ENCODE measurements at places on chromosomes 1 and 21. TPM values are rescaled to one million over a fixed set of nuclear protein-coding genes. Genes with fewer than 3 reads are reported as not detected.

GRCh38 chr1:90550626-90551406 is 166.3 kb downstream of the BARHL2 start:
- no peak for DNase-seq

GRCh38 chr1:45769261-45769932 is 18.9 kb upstream of the IPP start:
- DNase-seq = no peak

- no peak for DNase-seq
These were observed 652.9 kb downstream of the PLA2G4A start for GRCh38 chr1:187481581-187482148.

DNA sequence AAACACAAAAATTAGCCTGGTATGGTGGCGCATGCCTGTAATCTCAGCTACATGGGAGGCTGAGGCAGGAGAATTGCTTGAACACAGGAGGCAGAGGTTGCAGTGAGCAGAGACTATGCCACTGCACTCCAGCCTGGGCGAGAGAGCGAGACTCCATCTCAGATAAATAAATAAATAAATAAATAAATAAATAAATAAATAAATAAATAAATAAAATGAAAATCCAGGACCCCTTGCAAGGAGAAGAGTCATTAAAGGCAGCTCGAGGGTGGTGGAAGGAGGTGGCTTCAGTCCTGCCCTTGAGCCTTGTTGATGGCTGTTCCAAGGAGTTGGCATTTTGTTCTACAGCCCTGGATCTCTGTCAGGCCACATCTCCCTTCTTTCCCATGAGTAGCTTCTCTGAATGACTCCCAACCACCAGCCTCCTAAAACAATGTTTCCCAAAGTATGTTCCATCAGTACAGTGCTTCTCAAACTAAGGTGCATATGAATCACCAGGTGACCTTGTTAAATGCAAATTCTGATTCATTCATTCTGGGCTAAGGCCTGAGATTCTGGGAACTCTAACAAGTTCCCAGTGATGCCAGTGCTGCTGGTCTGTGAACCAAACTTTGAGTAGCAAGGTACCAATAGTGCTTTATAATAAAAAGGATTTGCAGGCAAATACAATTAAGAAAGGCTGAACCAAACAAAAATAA is 99.0 kb downstream of the KCNN3 start:
- DNase-seq = no peak

DNA sequence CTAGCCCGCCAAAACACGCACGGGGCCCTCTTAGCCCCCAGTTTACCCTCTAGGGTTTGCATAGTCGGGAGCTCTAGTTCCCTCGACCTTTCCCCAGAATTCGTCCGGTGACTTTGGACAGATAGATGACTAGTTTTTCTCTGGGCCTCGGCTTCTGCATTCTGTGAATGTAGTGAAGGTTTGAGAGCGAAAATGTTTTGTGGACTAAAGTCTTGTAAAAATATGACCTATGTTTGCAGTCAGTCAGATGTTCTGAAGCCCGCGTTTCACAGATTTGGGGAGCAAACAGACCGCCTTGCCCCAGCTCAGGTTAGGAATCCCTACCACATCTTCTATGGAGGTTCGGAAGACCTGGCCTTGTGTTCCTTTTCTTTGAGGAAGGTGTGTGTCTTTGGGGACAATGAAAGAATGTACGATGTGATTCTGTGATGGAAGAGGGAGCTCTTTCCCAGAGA is 401 bp downstream of the UQCRH start:
- DNase-seq = no peak

GRCh38 chr1:12296016-12296415 is 66.2 kb downstream of the VPS13D start:
- DNase-seq = no peak

GRCh38 chr1:109290998-109291397 is 8.1 kb upstream of the PSRC1 start:
- no peak for DNase-seq

DNA sequence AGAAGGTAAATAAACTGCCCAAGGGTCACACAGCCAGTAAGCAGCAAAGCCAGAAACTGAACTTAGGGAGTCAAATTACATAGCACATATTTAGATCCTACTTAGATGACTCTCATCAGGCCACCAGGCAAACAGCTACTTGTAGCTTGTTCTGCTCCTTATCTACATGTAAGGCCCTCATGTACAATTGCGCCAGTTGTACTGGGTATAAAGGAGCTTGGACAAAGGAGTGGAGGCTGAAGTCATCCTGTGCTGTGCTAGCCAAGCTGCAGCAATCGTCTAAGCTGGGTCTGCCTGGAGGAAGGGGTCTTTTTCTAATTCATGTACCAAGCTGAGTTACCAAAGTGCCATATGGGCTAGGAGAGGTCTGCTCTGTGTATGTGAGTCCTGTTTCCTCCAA is 12.8 kb downstream of the ETNK2 start:
- no peak for DNase-seq

- DNase-seq = no peak
These were observed 18.1 kb downstream of the GALNT2 start for GRCh38 chr1:230085178-230085515.

GRCh38 chr1:205942631-205943159 is 561 bp downstream of the SLC26A9 start:
- no peak for DNase-seq

DNA sequence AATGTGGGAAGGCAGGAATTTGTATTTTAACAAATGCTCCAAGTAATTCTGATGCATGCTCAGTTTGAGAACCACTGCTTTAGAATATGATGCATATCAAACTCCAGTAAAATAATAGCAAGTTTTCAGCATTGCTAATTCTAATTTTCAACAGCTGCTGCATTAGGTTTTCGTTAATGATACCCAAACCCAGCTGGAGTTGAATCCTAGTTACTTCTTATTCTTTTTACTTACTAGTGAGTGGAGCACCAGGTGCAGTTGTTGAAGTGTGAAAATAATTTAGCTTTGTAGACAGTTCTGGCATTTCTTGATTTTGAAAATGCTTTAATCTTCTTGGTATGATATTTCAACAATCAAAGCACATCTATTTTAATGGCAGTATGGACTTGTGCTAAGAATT is 138.5 kb downstream of the HS2ST1 start:
- no peak for DNase-seq

DNA sequence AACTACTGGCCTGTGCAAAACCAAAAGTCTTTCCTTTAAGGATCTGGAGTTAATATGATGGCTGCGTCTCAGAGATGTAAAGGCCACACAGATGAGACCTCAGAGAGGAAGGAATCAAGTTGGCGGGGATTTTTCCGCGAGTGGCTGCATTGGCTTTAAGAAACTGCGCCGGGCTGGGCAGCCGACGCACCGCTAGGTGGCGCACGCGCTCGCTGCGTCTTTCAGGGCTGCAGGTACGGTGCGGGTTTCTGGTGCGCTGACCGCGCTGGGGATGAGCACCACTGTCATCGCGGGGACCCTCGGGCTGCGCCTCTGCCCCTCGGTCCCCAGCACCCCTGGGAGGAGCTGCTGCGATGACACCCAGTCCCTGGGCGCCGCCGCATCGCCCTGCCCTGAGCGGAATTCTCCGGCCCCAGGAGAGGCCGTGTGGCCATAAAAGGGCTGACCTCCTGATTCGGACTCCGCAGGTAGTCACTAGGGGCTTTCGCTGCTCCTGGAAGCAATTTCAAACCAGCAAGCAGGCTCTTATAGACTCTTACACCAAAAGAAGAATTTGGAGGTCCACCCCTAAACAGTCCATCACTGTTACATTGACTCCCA is 241.0 kb downstream of the KCNJ6 start:
- peak; percentile 43 for DNase-seq

- DNase-seq = peak; percentile 31
These were observed 26.2 kb downstream of the EXTL2 start for GRCh38 chr1:100868364-100868995.

GRCh38 chr1:151710187-151710840 is 6.3 kb downstream of the CELF3 start:
- no peak for DNase-seq

- DNase-seq = no peak
These were observed 13.6 kb downstream of the MTF1 start for GRCh38 chr1:37845786-37846185.

- no peak for DNase-seq
These were observed 58.5 kb upstream of the FGGY start for GRCh38 chr1:59238333-59238934.

DNA sequence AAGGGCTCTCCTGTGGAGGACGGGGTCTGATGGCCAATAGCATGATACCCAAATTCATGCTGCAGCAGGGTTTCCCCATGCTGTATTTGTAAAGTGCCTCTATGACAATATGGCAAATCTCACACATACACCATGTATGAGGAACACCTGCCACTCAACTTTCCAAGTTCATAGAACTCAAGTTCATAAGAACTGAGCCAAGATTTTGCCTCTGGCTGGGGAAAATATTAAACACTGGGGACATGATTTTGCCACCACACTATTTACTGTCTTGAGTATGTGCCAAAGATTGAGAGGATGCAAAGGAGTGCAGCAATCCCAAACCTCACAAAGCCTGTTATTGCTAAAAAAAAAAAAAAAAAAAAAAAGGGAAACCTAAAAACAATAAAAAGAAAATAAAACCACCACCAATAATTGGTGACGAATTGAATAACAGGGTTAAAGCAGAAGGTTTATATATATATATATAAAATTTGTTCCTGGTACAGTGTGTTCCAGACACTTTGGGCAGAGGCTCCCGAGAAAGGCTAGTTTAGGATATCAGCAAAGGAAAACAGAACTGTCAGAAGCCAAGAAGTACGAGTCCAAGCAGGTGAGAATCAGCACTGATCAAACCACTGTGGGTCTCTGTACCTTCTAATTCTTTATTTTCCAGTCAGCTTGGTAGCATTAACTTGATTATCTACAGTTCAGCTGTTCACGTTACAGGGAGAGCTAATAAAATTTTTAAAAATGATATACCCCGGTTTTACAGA is 24.3 kb downstream of the ZBTB21 start:
- no peak for DNase-seq

DNA sequence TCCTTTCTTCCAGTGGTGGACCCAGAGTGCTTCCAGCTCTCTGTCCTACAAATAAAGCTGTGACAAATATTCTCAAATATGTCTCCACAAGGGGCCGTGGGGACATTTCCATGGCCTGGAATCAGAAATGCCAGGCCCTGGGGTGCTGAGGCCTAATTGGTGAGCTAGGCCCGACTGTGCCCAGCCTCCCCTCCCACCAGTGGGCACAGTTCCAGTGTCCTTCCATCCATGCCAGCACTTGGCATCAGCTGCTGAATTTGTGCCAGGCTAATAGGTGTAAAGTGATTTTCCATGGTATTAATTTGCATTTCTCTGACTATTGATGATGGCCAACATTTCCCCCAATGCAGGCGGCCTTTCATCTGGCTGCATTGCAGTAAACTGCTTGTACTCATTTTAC is 48.5 kb upstream of the B3GALT5 start:
- DNase-seq = no peak

- DNase-seq = no peak
These were observed 29.8 kb downstream of the SHISAL2A start for GRCh38 chr1:52662645-52663313.

- DNase-seq = no peak
These were observed 13.8 kb downstream of the RASSF5 start for GRCh38 chr1:206521127-206521526.

- no peak for DNase-seq
These were observed 25.1 kb upstream of the HUNK start for GRCh38 chr21:31847761-31848160.

DNA sequence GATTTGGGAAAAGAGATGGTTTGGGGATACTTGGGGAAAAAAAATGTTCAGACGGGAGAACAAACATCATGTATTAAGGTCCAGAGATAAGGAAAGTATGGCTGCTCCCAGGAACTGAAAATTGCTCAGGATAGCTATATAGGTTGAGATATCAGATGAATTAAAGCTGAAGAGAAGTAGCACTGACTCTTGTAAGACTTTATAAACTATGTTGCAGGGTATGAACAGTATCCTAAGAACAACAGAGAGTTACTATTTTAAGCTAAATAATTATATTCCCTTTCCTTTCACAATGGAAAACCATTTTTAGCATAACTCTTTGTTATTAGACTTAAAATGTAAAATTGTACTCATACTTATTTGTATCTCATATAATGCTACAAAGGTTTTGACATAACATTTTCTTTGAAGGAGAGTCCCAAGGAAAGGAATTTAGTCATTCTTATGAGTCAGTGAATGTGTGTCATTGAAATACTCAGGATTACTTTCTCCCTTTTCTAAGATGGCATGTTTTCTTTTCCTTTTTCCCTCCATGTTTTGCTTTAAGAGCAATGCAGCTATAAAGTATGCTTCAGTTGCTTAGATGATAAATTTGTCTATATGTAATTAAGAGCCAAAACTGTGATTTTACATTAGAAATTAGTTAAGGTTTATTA is 139.4 kb upstream of the KIAA1614 start:
- no peak for DNase-seq

- no peak for DNase-seq
These were observed 11.9 kb downstream of the PIGV start for GRCh38 chr1:26799479-26800142.

DNA sequence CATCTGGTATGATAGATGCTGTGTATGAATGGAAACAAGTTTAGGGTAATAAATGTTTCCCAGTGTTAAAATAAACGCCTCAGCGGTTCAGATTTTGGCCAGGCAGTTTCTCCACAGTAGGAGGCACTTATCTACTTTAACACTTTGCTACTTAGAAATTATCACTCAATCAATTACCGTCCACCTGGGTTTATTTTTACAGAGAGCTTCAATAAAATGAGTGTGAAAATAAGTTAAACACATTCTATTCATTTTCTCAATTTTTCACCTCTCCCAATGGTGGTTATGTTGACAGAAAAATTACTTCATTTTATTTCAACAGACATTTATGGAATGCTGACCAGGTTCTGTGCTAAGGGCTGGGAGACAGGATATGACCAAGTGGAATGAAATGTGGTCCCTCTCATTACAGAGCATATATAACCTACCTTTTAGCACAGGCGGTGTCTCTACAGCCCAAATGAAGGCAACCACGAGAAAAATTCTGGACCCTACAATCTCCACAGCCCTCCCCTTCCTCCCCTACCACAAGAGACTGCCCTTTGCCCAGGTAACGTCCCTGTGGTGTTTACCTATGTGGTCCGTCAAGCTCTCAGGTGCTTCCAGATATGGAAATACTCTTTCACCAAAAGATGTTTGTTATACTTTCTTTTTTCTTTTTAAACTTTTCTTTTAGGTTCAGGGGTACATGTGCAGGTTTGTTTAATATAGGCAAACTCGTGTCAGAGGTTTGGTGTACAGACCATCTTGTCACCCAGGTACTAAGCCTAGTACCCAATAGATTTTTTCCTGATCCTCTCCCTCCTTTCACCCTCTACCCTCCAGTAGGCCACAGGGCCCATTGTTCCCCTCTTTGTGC is 105.5 kb downstream of the HLCS start:
- no peak for DNase-seq

- DNase-seq = no peak
These were observed 402.0 kb downstream of the MATN1 start for GRCh38 chr1:30321246-30321910.

- DNase-seq = no peak
These were observed 94.0 kb downstream of the SLC35F3 start for GRCh38 chr1:233998456-233998855.

- peak; percentile 53 for DNase-seq
These were observed 76.5 kb downstream of the ACTL8 start for GRCh38 chr1:17831597-17831996.

KCNA10 gene
- polyA plus RNA-seq = not detected

MCOLN2 gene
- 0.67 TPM for polyA plus RNA-seq

DTL gene
- polyA plus RNA-seq = 18.9 TPM

PIGM gene
- 11.4 TPM for polyA plus RNA-seq

Data from right renal pelvis (tissue), 4 donors.